ENCODE measurements at places on chromosomes 5 and 9.

DNA sequence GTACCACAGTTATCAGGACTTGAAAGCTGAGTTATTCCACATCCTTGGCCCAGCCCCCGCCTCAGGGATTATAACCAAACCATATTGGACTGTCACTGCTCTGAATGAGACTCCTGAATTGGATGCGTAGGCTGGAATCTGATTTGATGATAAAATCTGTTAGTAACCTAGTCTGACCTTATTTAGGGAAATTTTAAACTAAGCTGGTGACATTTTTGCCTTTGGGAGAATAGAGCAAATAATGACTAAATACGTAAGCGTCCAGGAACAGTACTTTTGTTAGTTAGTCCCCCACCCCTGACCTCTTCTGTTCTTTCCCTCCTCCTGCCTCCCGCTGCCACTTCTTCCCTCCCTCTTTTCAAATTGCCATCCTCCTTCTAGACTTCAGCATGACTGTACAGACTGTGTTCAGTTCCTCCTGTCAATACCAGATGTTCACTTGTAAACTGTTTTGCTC lies 92.6 kb downstream of the TLE4 start:
- H3K4me3 ChIP-seq = 0 out of 2 replicates have a peak overlapping the region, but pooled peaks have one; percentile 37
- DNase-seq = no peak
- H3K36me3 ChIP-seq = no peaks in the 10 kb centered on the region
- peaks cover 70% of the 10 kb centered on the region for H3K4me1 ChIP-seq
- H3K27me3 ChIP-seq = no peaks in the 10 kb centered on the region

GRCh38 chr9:114423181-114423580 lies 35.4 kb upstream of the AKNA start:
- H3K27ac ChIP-seq = no peak overlapping the region
- H3K4me3 ChIP-seq = no peak overlapping the region
- no peak for DNase-seq
- no peaks in the 10 kb centered on the region for H3K27me3 ChIP-seq
- H3K36me3 ChIP-seq = no peaks in the 10 kb centered on the region

DNA sequence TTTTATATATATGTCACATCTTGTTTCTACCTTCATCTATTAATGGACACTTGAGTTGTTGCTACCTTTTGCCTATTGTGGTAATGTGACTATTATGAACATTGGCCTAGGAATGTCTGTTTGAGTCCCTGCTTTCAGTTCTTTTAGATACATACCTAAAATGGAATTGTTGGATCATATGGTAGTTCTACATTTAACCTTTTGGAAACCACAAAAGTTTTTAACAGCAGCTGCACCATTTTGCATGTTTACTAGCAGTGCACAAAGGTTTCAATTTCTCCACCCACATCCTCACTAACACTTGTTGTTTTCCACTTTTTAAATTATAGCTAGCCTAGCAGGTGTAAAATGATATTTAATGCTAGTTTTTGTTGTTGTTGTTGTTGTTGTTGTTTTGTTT lies 88.4 kb downstream of the GALNT10 start:
- no peaks in the 10 kb centered on the region for H3K36me3 ChIP-seq
- H3K27me3 ChIP-seq = no peaks in the 10 kb centered on the region
- no peak overlapping the region for H3K27ac ChIP-seq
- peaks cover 3% of the 10 kb centered on the region for H3K4me1 ChIP-seq
- DNase-seq = no peak

DNA sequence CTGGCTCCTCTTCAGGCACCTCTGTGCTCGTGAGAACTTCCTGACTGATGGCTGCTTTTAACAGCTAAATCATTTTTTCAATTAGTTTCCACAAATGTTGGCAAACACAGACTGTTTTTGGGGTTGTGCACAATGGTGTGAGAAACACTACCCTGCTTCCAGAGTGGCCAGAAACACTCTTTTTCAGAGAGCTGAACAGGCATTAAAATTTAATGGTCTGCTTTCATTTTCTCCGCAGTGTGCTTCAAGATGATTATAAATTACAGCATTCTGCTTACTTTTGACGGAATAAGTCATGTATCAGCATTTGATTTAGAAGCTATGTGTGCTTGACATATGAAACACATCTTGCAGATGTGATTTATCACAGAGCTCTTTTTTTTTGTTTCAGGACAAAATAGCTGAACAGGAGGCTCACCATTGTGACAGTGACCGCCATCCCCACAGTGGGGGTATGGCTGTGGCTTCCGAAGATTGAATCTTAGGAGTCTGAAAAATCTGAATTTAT lies 454.5 kb upstream of the ZNF608 start:
- no peaks in the 10 kb centered on the region for H3K27me3 ChIP-seq
- H3K4me3 ChIP-seq = peak overlapping the region; percentile 39
- DNase-seq = no peak
- peaks cover 45% of the 10 kb centered on the region for H3K4me1 ChIP-seq

GRCh38 chr9:12920437-12920836 lies 145.6 kb downstream of the LURAP1L start:
- no peak for DNase-seq
- no peaks in the 10 kb centered on the region for H3K4me1 ChIP-seq
- no peaks in the 10 kb centered on the region for H3K27me3 ChIP-seq
- no peak overlapping the region for H3K27ac ChIP-seq
- no peaks in the 10 kb centered on the region for H3K36me3 ChIP-seq

DNA sequence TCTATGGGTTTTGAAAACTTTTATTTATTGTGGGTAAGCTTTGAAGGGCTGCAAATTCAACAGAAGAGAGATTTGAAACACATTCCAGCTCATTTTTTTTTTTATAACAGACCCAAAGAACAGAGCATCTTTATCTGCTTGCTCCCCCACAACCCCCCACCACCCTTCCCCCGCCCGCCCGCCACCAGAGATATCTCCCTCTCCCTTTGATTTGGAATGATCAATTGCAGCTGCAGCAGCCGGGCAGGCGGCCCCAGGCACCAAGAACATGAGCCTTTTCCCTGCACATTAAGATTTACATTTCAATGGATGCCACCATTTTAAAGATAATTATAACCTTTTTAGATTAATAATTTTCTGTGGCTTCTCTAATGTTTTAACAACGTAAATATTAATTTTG lies 510.9 kb downstream of the ZNF608 start:
- H3K36me3 ChIP-seq = no peaks in the 10 kb centered on the region
- peak overlapping the region; percentile 91 for H3K27ac ChIP-seq
- peak overlapping the region; percentile 19 for H3K4me3 ChIP-seq
- no peaks in the 10 kb centered on the region for H3K27me3 ChIP-seq
- peaks cover 58% of the 10 kb centered on the region for H3K4me1 ChIP-seq
- peak; percentile 45 for DNase-seq

- no peak overlapping the region for H3K4me3 ChIP-seq
- H3K4me1 ChIP-seq = no peaks in the 10 kb centered on the region
- no peak for DNase-seq
- H3K27me3 ChIP-seq = no peaks in the 10 kb centered on the region
Measured at GRCh38 chr5:118253225-118254061, 734.9 kb downstream of the DTWD2 start.

GRCh38 chr9:134231330-134231745 lies 67.0 kb upstream of the RNU6ATAC start:
- H3K4me1 ChIP-seq = no peaks in the 10 kb centered on the region
- H3K4me3 ChIP-seq = no peak overlapping the region
- no peak overlapping the region for H3K27ac ChIP-seq
- H3K27me3 ChIP-seq = no peaks in the 10 kb centered on the region

GRCh38 chr9:130363755-130364404 lies 80.9 kb upstream of the ASS1 start:
- no peaks in the 10 kb centered on the region for H3K27me3 ChIP-seq
- H3K4me3 ChIP-seq = no peak overlapping the region
- H3K27ac ChIP-seq = no peak overlapping the region
- no peaks in the 10 kb centered on the region for H3K36me3 ChIP-seq
- H3K4me1 ChIP-seq = no peaks in the 10 kb centered on the region
- no peak for DNase-seq
